ENCODE measurements at places on chromosomes 7 and 10.

GRCh38 chr10:3969876-3970666 is 185.1 kb upstream of the KLF6 start:
- no peak for DNase-seq

DNA sequence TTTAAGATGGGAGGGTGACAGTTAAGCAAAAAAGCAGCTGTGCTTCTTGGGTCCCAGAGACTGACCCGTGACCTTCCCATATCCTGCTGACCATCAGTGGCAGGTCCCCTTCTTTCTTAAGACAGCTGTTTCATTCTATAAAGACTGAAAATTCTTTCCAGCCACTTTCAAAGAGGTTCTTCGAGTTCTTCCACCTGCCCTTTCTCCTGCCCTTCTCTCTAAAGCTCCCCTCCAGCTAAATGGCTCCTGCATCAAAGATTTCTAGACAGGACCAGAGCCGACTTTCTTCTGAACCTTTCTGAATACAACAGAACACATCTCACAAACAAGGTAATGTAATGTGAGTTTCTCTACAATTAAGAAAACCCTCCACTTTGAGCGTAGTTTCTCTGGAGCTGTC is 180.8 kb downstream of the SFMBT2 start:
- DNase-seq, result no peak

GRCh38 chr7:1854866-1855724 is 185.0 kb downstream of the ELFN1 start:
- DNase-seq, result no peak

GRCh38 chr7:128010391-128011127 is 20.7 kb downstream of the LRRC4 start:
- no peak for DNase-seq

DNA sequence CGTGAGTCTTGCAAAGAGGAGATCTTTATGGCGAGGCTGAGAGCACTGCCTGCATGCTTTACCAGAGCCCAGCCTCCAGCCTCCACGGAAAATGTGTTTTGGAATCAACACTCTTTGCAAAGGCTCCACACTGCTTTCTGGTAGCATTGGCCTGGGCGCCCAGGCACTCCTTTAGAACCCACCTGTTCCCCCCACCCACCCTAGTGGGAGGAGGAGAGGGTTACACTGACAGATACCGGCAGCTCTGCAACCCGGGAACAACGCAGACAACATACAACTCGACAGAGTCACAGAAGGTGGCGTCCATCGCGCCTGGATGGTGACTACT is 5.5 kb upstream of the MNX1 start:
- no peak for DNase-seq

DNA sequence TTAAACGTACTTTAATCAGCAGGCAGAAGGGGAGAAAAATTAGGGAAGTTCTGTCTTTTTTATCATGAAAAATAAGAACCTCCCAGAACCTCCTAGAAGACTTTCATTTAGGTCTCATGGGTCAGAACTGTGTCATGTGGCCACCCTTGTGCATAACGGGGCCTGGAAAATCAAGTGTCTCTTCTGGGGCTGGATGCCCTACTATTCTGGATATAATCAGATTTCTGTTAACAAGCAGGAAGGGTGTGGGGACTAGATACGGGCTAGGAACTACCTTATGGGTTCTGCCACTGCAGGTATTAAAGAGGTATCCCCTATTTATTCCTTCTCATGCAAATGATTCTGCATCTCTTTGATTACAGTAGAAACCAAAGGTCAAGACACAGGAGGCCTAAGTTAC is 14.1 kb downstream of the LANCL2 start:
- no peak for DNase-seq

DNA sequence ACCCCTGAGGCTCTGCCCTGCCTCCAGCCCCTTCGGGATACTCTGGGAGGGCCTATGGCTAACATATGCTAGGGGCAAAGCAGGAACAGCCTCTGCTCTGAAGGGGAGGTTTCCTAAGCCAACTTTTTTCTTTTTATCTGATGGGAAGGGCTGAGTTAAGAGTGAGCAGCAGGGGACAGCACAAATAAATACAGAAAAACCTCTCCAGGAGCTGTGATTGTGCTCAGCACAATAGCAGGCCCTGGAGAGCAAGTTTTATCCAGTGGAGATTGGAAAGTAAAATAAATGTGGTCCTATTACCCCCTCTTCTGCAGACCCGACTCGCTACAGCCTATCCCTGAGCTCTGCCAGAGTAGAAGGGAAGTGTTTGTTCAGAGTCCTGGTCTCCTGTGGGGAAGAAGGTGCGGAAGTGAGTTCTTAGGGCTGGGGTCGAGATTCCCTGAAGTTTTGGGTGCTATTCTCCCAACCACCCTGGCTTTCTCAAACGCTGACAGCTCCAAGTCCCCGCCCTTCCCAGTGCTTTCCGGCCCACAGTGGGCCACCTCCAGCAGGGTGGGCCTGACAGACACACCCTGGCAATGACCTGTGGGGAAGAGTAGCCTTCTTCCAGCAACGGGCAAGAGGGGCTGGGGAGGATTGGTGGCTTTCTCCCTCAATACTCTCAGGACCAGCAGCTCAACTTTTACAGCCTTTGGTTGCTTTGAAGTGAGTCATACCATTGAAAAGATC is 23.0 kb upstream of the AFAP1L2 start:
- no peak for DNase-seq

DNA sequence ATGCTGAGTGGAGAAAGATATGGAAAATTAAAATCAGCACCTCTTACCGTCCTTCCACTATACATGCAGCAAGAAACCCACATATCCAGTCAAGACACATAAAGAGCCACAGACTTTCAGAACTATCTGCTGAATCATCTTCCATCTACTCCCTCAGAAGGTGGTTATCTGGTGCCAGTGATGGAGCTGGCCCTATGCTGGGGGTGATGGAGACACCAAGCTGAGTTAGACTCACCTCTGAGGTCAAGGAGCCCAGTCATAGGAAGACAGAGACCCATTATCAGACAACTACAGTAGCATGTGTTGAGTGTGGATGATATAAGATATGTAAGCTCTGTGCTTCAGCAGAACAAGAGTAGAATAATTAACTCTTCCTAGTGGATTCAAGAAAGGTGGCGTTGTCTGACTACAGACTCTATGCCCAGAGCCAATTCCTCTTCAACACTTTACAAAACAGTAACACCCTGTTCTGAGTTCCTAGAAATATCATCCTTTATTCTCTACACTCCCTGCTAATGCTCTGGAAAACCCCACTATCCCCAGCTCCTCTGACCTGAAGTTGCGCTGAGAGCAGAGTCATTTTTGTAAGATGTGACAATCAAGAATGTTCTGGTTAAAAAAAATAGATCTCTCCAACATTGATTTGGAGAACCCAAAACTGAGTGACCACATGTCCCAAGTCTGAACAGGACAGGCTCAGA is 14.3 kb downstream of the CYP3A5 start:
- no peak for DNase-seq

DNA sequence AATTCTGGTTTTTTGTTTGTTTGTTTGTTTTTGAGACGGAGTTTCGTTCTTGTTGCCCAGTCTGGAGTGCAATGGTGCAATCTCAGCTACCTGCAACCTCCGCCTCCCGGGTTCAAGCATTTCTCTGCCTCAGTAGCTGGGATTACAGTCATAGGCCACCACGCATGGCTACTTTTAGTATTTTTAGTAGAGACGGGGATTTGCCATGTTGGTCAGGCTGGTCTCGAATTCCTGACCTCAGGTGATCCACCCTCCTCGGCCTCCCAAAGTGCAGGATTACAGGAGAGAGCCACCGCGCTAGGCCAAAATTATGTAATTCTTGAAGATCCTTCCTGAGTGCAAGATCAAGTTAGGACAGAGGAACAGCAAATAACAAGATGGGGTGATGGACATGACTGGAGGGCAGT is 719 bp downstream of the ZNF33B start:
- no peak for DNase-seq

Measured in stimulated activated CD4-positive, alpha-beta T cell treated with anti-CD3 and anti-CD28 coated beads, Interleukin-1b, Interleukin-23, amount 100 ng/mL, for 1 hour (primary cell).